Anterior cingulate cortex (tissue), 58 donors: ENCODE measurements at places on chromosomes 7 and 10.

DNA sequence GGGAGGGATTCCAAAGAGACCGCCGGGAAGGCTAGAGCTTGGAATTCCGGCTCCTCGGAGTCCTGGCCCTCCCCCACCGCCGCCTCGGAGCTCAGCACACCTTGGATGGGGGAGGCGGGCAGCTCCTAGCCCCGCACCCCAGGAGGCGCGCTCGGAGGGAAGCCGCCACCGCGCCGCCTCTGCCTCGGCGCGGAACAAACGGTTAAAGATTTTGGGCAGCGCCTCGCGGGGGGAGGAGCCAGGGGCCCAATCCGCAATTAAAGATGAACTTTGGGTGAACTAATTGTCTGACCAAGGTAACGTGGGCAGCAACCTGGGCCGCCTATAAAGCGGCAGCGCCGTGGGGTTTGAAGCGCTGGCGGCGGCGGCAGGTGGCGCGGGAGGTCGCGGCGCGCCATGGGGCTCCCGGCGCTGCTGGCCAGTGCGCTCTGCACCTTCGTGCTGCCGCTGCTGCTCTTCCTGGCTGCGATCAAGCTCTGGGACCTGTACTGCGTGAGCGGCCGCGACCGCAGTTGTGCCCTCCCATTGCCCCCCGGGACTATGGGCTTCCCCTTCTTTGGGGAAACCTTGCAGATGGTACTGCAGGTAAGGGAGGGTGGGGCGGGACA is at the start of gene CYP26A1:
TSS of gene CYP26A1 (plus strand) at position 355 of the 608 bp plus-strand sequence. CDS start at position 397, 42 bp downstream.
- DNase-seq, result no peak

DNA sequence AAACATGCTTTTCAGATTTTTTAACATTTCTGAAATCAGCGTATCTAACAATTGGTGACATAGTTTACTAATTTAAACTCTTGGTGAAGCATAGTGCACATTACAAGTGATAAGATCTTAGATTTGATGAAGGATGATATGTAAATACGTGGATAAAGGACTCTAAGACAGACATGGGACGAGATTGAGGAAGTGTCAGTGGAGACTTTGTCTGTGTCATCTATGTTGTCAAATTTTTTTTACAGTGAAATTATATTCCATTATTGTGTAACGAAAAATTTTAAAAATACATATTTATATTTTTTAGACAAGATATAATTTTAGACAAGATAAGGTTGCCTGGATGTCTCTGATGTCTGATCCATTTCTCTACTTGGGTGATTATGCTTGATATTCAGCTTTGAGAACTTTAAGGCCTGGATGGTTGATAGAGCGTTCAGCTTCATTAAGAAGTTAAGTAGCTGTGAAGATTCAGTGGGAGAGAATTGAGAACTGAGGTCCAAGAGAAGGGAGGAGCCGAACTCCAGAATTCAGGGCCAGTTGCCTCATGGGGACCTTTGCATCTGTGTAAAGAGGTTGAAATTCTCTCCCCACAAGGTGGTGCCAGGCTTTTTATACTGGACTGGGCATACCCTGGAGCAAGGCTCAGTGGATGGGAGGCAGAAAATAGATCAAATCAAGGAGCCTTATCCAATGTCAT is 62.7 kb downstream of the KAT6B start:
- no peak for DNase-seq

- DNase-seq, result no peak
Measured at GRCh38 chr7:14236834-14237233, 247.4 kb upstream of the ETV1 start.

GRCh38 chr10:98376485-98376884 is 38.5 kb downstream of the PYROXD2 start:
- DNase-seq, result no peak

DNA sequence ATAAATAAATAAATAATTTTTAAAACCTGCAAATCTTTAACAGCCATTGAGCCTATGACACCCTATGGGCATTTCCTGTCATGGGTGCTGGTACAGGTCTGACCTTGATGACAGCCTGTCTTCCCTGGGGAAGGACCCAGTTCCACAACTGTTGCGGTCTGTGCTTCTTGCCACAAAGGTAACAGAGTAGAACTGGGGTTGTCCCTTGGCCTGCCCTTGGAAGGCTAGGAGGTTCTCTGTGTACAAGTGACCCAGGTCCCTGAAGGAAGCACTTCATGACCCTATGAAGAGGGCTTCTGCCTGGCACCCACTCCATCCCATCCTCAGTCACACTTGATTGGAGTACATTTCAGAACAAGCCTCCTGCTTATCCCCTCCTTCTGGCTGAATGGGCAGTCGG is 66.9 kb downstream of the OGDH start:
- DNase-seq, result no peak

DNA sequence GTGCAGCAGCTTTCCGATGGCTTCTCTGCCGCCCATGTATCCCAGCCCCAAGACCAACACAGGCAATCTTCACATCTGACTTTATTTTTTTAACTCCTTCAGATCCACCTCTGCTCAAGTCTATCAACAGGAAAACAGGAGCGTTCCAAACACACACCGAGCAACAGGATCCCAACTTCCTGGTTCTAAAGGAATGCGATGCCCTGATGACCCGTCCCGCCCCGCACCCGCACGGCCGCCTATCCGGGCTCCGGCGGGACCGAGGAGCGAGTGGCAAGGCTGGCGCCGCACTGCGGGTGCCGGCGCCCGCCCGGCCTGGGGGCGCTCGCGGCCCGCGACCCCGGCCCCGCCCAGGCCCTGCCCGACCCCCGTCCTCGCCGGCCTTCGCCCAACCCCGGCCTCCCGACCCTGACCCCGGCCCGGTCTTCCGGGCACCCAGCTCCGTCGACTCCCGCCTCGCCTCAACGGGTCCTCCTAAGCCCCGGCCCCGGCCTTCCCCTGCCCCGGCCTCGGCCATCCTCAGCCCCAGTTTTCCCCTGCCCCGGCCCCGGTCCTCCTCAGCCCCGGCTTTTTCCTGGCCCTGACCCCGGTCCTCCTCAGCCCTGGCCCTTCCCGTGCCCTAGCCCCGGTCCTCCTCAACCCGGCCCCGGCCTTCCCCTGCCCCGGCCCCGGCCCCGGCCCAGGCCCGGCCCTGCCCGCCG is 730 bp downstream of the LARP4B start:
- DNase-seq, result no peak

DNA sequence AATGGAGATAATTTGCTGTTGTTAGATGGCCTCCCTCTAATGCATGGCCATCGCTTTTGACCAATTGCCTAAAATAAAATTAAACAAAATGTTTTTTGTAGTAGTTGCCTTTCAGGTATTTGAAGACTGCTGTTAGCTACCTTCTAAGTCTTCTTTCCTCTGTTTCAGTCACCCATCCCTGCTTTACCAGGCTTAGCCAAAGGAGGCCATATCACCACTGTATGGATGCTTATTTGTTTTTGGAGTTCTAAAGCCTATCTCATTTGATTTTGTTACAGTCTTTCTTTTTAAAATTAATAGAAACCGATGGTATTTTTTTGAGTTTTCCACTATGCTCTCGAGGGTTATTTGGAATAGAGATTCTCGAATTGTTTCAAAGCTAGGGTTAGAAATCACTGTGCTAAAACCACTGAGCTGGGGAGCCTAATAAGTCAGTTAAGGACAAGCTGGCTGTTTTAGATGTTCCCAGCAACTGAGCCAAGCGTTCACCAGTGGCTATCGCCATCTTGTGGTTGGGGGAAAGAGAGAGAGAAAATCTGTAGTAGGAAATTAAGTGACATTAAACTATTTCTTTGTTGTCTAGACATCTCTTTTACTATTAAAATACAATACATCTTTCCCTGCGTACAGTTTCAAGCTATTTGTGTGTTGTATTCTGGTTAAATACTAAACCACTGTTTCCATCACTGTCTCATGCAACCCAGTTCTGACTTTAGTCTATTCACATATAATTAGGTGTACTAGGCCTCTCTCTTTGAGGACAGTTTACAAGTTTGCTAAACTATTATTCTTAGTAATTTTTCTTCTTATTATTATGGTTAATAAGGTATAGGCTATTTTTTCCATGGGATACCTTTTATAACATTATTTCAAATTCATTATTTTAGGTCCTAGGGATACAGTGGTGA is 52.2 kb downstream of the GPR158 start:
- DNase-seq, result peak; percentile 32

DNA sequence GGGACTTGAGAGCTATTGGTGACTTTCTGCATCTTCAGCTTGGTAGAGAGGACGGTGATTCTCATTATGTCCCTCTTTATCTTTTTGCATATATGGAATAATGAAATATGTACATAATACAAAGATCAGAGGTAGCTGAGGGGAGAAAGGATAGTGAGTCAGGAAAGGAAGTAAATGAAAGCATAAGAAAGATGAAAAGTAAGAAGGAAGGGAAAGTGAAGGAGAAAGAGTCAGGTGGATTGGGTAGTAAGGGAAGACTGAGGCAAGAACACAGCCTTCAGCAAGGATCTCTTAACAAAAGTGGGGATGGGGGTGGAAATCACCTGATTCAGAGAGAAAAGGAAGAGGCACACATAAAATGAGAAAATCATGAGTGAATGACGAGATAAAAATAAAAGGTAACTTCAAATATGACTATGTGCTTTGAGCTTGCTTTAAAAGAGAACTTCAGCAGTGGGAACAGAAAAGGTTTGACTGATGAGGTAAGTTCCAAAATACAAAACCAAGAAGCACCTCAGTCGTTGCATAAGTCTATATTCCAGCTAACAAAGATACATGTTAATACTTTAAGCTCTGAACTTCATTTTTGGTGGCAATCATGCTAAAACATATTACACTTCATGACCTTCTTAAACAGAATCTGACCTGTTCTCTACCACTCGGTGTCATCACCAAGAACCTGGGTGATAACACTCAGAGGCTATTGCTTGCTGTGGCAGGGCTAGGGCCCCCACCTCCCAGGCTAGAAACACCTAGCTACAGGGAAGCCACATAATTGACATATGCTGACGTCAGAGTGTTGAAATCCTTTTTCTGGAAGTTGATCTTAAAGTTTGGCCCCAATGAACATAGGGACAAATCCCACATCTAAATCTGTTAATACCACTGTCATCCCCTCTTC is 32.9 kb downstream of the NRCAM start:
- no peak for DNase-seq

DNA sequence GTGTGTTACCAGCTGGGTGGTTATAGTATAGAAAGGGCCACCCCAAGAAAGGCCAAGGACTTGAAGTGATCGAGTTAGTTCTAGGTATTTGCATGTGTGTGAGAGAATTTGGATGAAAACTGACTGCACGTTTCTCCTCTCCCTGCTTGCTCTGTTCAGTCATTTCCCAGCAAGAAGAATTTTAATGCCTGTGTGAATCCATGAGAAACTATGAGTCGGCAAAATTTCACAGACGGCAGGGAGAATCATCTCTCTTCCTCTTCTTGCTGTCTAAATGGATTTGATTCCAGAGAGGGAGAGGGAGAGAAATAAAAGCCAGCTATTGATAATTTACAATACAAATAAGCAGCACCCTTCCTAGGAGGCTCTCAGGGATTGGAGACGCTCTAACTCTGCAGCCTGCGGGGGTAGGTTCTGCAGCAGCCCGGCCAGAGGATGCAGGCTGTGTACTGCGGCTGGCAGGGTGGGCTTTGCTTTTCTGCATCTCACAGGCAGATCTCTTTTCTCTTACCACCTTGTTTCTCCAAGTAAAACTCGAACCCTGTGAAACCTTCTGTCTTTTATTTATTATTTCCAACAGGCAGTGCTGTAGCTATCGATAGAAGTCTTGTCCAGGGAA is 183.6 kb downstream of the TCF7L2 start:
- DNase-seq, result no peak

- no peak for DNase-seq
Measured at GRCh38 chr7:90424720-90425119, 21.5 kb downstream of the CLDN12 start.

- no peak for DNase-seq
Measured at GRCh38 chr10:128883231-128884032, 583.6 kb upstream of the MGMT start.

- DNase-seq, result no peak
Measured at GRCh38 chr7:50735333-50735732, 47.4 kb downstream of the GRB10 start.

GRCh38 chr10:77247031-77247990 is 390.3 kb downstream of the KCNMA1 start:
- no peak for DNase-seq
